Cardiac muscle cell (in vitro differentiated cells and primary cell): ENCODE measurements at places on chromosomes 13 and 19.

- no peak overlapping the region for H3K4me3 ChIP-seq
- H3K4me1 ChIP-seq: no peaks in the 10 kb centered on the region
- DNase-seq: peak; percentile 74
- H3K27ac ChIP-seq: no peak overlapping the region
- no peaks in the 10 kb centered on the region for H3K27me3 ChIP-seq
Measured at GRCh38 chr19:19053508-19054314, 10.1 kb upstream of the SLC25A42 start.

DNA sequence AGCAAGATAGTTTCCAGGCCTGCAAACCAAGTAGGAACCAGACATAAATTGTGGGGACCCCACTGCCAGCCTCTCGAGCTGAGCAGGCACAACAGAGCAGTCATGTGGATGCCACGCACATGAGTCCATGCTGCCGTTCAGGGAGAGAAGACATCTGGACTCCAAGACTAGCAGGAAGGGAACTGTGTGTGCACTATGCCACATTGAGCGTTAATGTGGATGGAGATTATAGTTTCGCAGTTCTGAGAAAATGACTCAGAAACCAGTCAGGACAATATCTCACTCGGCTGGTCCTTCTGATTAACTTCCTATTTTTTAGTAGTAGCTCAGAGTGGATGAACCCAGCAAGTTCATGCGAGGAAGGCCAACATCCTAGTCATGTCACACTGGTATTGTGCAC, 124.9 kb downstream of the CRYL1 start:
- H3K27ac ChIP-seq: no peak overlapping the region
- H3K4me1 ChIP-seq: peaks cover 6% of the 10 kb centered on the region
- no peak overlapping the region for H3K4me3 ChIP-seq

DNA sequence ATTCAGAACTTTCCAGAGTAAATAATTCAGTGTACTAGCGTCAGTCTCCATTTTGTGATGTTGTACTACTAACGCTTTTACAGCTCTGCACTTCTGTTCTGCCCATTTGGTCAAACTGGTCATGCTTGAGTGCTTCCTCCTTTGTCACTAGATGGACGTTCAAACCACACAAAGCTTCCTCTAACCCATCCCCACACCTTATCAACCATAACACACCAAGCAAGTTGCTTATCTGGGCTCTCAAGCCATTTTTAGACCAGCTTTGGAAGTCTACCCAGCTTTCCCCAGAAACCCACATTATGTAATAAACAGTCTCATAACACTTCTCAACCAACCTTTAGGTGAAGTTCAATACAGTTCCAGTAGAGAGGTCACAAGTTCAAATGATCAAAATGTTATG, 2.3 kb upstream of the ZNF347 start:
- no peaks in the 10 kb centered on the region for H3K27me3 ChIP-seq
- DNase-seq: no peak
- no peak overlapping the region for H3K27ac ChIP-seq
- no peaks in the 10 kb centered on the region for H3K4me1 ChIP-seq
- H3K36me3 ChIP-seq: no peaks in the 10 kb centered on the region

GRCh38 chr19:21022996-21023395, 2.5 kb downstream of the ZNF430 start:
- H3K4me1 ChIP-seq: peaks cover 15% of the 10 kb centered on the region
- peaks cover 8% of the 10 kb centered on the region for H3K36me3 ChIP-seq
- H3K27me3 ChIP-seq: no peaks in the 10 kb centered on the region
- DNase-seq: peak; percentile 32
- no peak overlapping the region for H3K4me3 ChIP-seq
- no peak overlapping the region for H3K27ac ChIP-seq

DNA sequence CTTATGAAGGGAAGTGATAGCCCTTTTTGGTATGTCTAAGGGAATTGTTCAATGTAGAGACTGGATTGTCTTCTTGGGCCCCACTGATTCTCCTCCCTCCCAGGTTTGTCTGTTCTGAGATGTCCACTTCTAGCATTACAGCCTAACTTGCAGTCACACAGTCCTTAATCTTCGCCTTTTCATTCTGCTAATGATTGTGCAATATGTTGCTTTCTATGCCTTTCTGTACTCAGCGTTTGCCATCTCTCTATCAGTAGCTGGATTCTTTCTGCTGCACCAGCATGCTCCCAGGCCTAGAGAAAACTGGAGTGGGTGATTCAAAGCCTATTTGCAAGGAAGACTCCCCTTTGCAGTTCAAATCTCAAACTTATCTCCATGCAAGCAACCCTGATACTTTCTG, 307.5 kb upstream of the DACH1 start:
- no peaks in the 10 kb centered on the region for H3K27me3 ChIP-seq
- H3K4me3 ChIP-seq: no peak overlapping the region
- H3K4me1 ChIP-seq: no peaks in the 10 kb centered on the region
- H3K36me3 ChIP-seq: no peaks in the 10 kb centered on the region
- H3K27ac ChIP-seq: no peak overlapping the region
